Suppressor macrophage treated with lipopolysaccharide for 4 hours (primary cell): ENCODE measurements at places on chromosomes 5 and 9.

- no peak for DNase-seq
Measured at GRCh38 chr9:115157245-115157674, 39.3 kb upstream of the TNC start.

- DNase-seq, result no peak
Measured at GRCh38 chr9:28234133-28234893, 661.0 kb upstream of the C9orf72 start.

- DNase-seq, result no peak
Measured at GRCh38 chr5:95803271-95804148, 19.0 kb downstream of the GLRX start.

GRCh38 chr5:20367178-20367577 is 379.2 kb upstream of the CDH18 start:
- DNase-seq, result no peak

DNA sequence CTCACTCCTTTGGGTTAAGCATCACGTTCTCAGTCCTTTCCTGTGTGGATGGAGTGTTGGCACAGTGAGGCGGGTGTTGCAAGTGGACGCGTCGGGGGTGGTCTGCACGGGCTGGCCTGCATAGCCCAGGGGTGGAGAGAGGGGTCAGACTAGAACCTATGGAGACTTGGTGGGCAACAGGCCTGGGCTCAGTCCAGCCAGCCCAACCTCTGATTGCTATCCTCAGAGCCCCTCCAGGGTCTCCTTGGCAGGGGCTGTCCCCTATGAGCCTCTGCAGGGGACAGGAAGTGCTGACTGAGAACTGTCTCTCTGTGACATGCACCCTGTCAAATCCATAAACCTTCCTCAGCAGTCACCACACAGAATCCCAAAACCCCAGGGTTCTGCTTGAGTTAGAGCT is 2.3 kb downstream of the DCANP1 start:
- DNase-seq, result no peak

GRCh38 chr9:91131433-91131839 is 230.3 kb downstream of the AUH start:
- peak; percentile 63 for DNase-seq

- DNase-seq, result no peak
Measured at GRCh38 chr5:37812365-37812764, 27.5 kb downstream of the GDNF start.

DNA sequence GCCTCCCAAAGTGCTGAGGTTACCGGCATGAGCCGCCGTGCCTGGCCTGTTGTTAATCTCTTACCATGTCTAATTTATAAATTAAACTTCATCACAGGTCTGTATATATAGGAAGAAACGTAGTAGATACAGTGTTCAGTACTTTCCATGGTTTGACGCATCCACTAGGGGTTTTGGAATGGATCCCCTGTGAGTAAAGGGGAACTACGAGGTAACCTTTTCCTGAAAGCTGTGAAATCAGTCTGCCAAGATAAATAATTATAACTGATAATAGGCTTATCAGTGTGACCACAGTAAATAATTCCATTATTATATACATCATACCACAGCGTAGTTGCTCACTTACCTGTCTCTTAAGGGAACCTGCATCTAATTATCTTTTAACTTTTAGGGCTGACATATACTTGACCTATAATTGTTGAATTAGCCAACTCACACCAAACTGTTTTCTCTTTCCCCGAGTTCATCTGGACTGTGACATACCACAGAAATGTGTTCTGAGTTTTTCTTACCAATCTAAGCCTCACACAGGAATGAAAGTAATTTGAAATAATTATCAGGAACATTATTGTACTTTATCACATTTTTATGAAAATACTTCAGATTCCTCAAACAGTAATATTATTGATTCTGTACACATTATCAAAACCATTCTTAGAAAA is 42.9 kb downstream of the DAPK1 start:
- DNase-seq, result no peak

- no peak for DNase-seq
Measured at GRCh38 chr5:178940569-178941360, at the start of gene ZNF454. TSS of gene ZNF454 (plus strand) at chr5:178941198. CDS start at chr5:178942792, 1,594 bp downstream.

DNA sequence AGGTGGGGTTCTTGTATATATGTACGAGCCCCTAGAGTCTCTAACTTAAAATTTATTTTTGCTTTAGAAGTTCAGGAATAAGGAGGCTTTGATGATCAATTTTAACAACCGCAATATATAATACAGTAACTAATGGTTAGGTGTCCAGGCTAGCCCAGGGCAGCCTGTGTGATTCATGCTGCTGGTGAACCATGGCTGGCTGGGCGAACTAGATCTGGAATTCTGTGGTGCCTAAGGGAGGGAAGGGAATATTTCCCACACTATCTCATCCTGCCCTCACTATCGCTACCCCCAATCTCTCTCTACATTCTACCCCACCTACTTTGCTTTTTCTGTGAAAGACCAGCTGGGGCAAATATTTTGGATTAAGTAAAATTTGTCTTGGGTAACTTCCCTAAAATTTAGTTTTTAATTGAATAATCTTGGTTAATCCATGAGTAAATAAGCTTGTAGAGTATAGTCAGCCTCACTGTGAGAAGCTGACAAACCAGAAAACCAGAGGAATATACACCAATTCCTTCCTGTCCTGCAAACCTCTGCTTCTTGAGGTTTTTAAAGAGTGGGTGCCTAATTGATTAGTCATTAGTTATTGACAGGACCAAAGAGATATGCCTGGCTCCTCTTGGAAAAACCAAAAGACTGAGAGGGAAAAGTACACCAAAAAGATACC is 115.1 kb upstream of the CCDC152 start:
- no peak for DNase-seq

- DNase-seq, result no peak
Measured at GRCh38 chr9:134453776-134454475, 127.7 kb downstream of the RXRA start.

- peak; percentile 86 for DNase-seq
Measured at GRCh38 chr9:111953444-111953843, 56.8 kb downstream of the UGCG start.
